Stimulated activated CD4-positive, alpha-beta T cell treated with anti-CD3 and anti-CD28 coated beads, Interleukin-1b, Interleukin-23, amount 100 ng/mL, for 1 hour (primary cell): ENCODE measurements at places on chromosomes 2 and 18.

GRCh38 chr2:65620026-65620425, 187.6 kb upstream of the SPRED2 start:
- no peak for DNase-seq

- no peak for DNase-seq
Observed at GRCh38 chr2:48113767-48114166, 207.5 kb upstream of the FBXO11 start.

- DNase-seq: no peak
Observed at GRCh38 chr18:6405237-6406074, 9.3 kb downstream of the L3MBTL4 start.

GRCh38 chr2:223474893-223475292, 127.3 kb downstream of the SCG2 start:
- no peak for DNase-seq

DNA sequence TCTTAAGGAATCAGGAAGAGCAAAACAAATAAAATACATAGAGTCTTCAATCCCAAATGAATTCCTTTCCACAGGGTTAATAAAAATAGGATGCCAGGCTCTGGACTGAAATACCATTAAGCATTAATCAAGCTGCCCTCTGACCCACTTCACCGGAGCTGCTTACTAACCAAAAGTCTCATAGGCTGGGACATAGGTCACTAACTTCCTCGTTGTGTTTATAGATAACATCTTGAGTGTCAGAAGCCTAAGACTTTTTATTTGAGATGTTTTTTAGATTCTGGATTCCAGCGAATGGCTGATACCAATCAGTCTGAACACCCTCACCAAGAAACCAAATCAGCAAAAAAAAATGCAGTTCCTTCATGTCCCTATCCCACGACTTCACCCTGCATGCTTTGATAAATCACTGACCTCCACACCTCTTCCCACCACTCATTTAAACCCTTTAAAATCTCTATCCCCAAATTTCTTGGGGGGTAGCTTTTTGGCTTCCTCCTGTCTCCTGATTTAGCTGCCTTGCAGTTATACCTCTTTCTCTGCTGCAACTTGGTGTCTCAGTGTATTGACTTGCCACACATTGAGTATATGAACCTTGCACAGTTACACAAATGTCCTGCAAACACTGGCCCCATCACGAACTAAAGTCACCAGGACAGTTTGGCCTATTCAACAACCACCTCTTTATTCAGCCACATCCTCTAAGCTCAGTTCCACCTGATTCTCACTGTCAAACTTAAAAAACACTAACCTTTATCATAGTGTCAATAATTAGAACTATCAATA, 399.3 kb downstream of the METTL4 start:
- no peak for DNase-seq

DNA sequence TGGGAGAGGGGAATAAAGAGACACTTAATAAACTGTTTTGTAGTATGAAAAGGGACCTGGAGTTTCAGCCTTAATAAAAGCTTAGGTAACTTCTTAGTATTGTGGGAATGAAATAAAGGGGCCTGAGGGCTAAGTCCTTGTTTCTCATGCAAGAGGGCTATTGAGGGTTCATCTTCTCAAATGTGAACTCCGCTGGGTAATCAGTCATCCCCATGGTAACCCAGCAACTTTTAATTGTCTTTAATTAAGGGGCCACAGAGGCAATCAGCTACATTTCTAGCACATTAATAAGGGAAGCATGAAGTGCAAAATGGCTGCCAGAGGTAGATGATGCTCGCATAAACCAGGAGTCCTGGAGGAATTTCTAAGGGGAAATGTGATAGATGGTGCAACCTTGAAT, 1784.2 kb upstream of the CELF4 start:
- no peak for DNase-seq

- no peak for DNase-seq
Observed at GRCh38 chr2:111201214-111201613, 80.5 kb downstream of the BCL2L11 start.

DNA sequence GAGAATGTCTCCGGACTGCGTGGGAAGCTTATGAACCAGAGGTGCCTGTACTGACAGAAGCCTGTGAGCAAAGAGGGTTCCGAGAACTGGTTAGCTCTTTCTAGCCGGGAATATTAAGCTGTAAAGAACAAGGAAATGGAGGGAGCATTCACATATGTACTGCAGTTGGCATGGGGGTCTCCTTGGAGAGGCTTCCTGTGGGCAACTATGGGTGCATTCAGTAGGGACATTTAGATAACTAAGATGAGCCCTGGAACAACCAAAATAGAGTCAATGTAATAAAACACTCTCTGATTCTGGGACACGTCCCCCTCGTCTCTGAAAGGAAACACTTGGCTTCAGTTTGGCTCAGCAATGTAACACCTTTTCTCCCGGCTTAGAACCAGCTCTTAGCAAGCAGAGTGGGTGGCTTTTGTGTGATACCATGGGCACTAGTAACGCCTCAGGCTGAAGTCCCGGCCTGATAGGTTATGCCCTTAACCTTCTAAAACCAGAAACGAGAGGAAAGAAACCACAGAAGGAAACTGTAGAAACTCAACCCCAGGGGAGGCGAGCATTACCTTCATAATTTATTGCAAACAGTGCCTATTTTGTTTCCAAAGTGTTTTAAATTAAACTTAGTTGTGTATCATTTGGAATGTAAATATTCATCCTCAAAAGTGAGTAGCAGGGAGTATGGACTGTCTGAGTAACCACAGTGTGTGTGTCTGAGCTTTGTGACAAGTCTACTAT, 48.8 kb upstream of the LPIN2 start:
- no peak for DNase-seq

GRCh38 chr18:32337821-32338220, 132.9 kb downstream of the GAREM1 start:
- no peak for DNase-seq

- DNase-seq: no peak
Observed at GRCh38 chr2:176447616-176448015, 178.4 kb downstream of the MTX2 start.

GRCh38 chr2:189168856-189169499, 10.6 kb downstream of the COL5A2 start:
- no peak for DNase-seq

- no peak for DNase-seq
Observed at GRCh38 chr18:78977637-78978348, 1.8 kb upstream of the SALL3 start.

GRCh38 chr18:48783616-48784520, 166.9 kb downstream of the SMAD7 start:
- DNase-seq: no peak

- no peak for DNase-seq
Observed at GRCh38 chr2:101574622-101575021, 99.7 kb upstream of the RFX8 start.

DNA sequence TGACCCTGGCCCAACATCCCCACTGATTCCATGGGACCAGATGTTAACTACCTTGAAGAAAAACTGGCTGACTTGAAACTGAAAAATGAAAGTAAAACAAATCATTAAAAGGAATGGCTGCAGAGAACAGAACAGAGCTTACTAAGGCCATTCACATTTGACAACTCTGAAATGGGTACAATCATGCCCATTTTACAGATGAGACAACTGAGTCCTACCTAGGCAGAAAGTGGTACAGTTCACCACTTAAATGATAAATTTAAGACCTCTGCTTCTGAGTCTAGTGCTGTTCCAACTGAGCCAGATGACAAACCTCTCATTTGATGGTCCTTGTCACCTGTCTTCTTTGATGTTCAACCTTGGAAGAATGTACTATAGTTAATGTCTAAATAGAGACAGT, 65.8 kb downstream of the THNSL2 start:
- no peak for DNase-seq

DNA sequence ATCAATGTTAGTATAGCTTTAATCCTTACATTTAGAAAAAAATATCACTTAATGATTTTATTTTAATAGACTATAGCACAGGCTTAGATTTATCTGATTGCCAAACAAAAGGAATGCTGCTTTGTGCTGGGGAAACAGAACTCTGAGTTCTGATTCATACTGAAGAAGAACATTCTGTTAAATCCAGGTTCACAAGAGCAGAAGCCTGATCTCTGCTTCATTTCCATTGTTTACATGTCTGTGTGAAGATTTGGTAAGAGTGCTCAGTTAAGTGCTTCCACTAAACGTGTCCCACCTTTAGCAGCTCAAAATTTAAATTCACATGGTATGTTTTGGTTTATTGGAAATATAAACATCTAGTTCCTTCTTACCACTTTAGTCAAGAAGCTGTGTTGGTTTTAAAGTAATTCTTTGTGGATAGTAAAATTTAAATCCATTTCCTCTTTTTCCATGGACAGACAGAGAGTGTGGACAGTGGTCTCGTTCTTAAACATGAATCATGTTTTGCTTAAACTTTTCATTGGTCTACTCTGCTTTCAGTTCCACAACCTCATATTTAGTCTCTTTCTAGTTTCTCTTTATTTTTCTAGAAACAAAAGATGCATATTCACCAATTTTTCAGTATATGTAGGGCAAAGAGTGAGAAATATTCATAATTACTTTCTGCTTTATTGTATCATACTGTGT, 59.1 kb downstream of the NYAP2 start:
- DNase-seq: no peak

DNA sequence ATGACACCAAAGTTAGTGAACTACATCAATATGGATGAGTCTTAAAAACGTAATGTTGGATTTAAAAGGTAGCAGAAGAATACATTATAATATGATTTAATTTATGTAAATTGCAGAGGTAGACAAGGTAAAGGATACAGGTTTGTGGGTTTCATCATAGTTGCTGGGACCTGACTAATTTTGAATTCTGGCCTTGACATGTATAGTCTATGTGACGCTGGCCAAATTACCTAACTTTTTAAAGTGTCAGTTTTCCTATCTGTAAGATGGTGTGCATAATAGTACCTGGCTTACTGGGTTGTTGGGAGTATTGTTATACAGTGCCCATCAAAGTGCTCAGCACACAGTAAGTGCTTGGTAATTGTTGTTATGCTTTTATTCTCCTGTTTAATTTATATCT, 34.5 kb downstream of the GALNT1 start:
- DNase-seq: no peak

GRCh38 chr2:39437522-39438296, 624 bp upstream of the MAP4K3 start:
- no peak for DNase-seq

GRCh38 chr2:176157499-176158185, 535 bp downstream of the HOXD3 start:
- no peak for DNase-seq
